Fibroblast of lung (primary cell): ENCODE measurements at places on chromosomes 13 and 19. TPM values are rescaled to one million over a fixed set of nuclear protein-coding genes. Genes with fewer than 3 reads are reported as not detected.

- DNase-seq = peak; percentile 28
Observed at GRCh38 chr19:52214241-52214640, 24.4 kb downstream of the PPP2R1A start.

DNA sequence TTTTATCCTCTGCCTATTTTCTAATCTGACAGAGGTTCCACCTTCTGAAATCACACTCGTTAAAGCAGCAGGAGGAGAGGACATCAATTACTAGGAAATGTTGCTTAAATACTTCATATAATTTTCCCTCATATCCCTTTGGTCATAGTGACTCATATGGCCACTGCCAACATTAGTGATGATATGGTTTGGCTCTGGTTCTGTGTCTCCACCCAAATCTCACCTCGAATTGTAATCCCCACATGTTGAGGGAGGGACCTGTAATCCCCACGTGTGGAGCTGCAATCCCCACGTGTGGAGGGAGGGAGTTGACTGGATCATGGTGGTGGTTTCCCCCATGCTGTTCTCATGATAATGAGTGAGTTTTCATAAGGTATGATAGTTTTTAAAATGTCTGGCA is 618.4 kb upstream of the SLITRK5 start:
- DNase-seq = peak; percentile 76

- no peak for DNase-seq
Observed at GRCh38 chr13:63540061-63540460, 2124.4 kb upstream of the PCDH20 start.

- DNase-seq = peak; percentile 40
Observed at GRCh38 chr13:31885994-31886393, 145.6 kb upstream of the FRY start.

The ZNF112 gene
- polyA plus RNA-seq = 2.9 and 4.9 TPM in 2 replicates
